Central memory CD8-positive, alpha-beta T cell (primary cell): ENCODE measurements at places on chromosomes 16 and 17.

- DNase-seq: no peak
These were observed 49.8 kb downstream of the COTL1 start for GRCh38 chr16:84568066-84568465.

DNA sequence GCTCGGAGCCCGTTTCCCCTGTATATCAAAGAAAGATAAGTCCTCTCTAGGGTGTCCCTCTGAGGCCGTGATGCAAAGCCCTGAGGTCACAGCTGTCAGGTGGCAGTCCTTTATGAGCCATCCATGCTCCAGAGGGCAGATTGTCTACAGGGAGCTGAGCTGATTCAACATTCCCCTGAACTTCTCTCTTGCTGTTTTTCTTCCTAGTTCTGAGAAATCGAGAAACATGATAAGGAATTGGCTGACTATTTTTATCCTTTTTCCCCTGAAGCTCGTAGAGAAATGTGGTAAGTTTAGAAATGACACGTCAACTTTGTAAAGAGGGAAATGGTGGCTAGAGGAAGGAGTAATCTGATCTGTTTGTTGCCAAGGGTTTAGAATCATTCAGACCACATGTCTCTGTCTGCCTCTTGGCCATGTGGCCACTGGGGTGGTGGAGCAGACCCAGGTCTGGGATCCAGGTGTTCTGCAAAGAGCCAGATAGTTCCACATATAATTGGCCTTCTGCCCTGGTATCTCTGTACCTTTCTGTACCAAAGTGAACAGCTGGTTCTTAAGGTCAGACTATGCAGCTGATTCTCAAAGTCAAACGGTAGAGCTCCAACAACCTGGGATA is 3.5 kb downstream of the CTNS start:
- no peak for DNase-seq

DNA sequence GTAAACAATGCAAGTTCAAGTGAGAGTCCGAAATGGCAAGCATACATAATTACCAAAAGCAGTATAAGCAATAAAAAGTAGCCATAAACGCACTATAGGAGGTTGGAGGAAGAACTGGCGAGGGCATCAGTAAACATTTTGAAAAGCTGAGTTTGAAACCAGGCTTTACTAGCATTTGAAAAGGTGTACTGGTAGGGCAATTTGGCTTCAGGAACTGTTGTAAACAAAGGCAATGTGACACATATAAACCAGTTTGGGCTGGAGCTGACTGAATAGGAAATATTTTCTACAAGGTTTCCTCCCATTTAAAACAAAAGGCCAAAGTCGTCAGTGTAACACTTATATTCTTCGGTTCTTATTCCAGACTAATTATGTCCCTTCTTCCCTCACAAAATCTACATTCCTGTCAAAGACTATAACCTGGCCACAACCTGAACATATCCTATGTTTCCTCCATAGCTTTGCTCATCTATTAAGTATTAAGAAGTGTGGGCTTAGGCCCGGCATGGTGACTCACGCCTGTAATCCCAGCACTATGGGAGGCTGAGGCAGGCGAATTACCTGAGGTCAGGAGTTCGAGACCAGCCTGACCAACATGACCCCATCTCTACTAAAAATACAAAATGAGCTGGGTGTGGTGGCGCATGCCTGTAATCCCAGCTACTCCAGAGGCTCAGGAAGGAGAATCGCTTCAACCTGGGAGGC is 7.8 kb downstream of the CBX1 start:
- no peak for DNase-seq

GRCh38 chr16:57637020-57637419 is 8.6 kb downstream of the ADGRG1 start:
- DNase-seq: no peak

DNA sequence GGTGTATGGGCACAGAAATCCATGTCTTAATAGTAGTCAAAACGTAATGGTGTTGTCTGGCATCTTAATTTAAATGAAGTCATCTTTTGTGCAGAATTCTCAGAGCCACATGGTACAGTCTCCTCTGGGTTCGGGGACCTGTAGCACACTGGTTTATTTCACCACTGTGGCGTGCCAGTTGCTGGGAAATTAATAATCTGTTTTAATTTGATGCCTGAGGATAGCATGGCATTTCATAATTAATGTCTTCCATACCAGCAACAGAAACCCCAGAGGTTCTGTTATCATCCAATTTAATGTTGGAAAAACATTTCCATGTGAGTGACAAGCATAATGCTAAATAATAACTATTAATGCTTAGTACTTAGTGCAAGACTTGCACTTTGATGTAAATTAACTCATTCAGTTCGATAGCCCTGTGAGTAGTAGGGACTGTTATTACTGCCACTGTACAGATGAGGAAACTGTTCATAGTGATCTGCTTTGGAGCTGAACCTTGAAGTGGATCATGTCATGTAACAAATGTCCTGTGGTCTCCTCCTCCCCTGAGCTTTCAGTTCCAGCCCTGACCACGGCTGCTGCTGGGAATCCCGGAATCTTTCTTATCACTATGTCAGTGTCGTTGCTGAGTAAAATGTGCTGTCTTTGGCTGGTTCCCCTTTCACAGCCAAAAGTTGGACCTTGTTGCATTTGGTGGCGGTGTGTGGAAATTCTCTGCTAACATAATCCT is 51.2 kb downstream of the SNX29 start:
- no peak for DNase-seq

DNA sequence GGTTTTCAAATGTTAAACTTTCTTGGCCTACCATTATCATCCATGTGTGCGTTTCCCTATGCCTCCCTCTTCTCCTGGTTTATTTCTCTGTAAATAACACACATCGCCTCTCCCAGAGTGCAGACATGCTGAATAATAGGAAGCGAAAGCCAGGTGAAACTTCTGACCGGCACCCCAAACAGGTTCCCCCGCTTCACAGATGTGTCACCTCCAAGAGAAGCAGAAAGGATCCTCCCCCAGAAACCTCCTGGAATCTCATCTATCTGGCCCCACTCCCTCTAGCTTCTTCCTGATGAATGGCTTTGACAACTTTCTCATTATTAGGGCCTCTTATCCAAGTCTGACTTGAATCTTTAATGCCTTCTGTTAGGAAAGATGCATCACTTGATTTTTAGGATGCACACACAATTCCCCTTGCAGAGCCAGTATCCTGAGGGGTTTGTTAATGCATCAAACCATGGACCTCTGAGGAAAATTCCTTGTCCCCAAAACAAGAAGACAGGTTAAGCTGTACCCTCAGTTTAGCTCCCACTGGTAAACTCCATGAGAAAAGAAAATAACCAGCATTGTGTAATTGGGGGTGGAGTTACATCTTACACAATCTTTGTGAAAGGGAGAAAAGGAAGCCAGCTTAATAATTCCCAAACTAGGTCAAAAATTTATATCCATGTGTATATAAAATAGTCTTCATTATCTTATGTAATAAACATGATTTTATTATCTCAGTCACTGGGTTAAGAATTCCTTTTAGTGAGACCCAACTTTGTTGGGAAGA is 20.1 kb upstream of the HYDIN start:
- no peak for DNase-seq

GRCh38 chr16:2035431-2036199 is 8.9 kb downstream of the NHERF2 start:
- DNase-seq: no peak

- DNase-seq: no peak
These were observed 77.8 kb downstream of the VMP1 start for GRCh38 chr17:59785091-59785799.

GRCh38 chr17:49845321-49845720 is 2.5 kb downstream of the TAC4 start:
- no peak for DNase-seq

- no peak for DNase-seq
These were observed 16.0 kb upstream of the RAI1 start for GRCh38 chr17:17665255-17665654.

GRCh38 chr17:48003417-48004151 is 32.7 kb downstream of the CDK5RAP3 start:
- no peak for DNase-seq

- peak; percentile 48 for DNase-seq
These were observed 487 bp downstream of the CREBBP start for GRCh38 chr16:3879887-3880564.

DNA sequence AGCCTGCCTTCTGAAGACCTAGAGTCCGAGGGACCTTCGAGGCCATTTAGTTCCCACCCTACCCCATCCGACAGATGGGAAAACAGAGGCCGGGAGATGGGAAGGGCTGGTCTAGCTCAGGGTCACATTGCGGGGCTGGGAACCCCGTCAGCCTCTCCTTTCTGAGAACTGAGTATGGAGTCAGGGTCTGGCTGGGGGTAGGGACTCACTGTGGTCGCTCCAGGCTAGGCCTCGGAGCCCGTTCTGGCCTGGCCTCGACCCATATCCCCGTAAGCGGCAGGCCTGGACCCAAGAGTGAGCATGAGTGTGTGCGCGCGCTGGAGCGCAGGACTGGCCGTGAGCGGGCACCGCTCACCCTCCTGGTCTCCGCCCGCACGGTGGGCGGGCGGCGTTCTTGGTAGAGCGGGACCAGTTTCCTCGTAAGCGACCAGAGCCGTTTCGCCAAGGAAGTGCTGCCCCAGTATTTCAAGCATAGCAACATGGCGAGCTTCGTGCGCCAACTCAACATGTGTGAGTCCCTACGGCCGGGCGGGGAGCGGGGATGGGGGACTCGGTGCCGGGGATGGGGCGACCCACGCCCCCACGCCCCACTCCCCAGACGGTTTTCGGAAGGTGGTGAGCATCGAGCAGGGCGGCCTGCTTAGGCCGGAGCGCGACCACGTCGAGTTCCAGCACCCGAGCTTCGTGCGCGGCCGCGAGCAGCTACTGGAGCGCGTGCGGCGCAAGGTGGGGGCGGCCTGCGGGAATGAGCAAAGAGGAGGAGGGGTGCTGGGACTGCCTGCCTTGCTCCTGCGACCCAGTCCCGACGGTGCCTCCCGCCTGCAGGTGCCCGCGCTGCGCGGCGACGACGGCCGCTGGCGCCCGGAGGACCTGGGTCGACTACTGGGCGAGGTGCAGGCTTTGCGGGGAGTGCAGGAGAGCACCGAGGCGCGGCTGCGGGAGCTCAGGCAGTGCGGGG is 855 bp downstream of the HSF4 start:
- no peak for DNase-seq

- no peak for DNase-seq
These were observed 89.5 kb downstream of the MRC2 start for GRCh38 chr17:62716834-62717588.

GRCh38 chr17:30225919-30226553 is 9.5 kb downstream of the SLC6A4 start:
- DNase-seq: no peak

DNA sequence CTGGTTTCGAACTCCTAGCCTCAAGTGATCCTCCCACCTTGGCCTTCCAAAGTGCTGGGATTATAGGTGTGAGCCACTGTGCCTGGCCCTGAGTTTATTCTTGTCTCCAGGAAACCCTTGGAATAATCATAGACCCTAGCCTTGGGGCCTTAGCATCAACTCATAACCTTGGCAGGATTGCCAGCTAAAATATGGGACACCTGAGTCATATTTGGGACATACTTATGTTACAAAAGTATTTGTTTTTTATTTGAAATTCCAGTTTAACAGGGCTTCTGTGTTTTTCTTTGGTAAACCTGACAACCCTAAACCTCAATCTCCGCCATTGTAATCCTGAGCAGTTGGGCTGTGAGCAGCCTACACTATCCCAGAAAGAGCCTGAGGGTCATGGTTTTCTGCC is 28.6 kb upstream of the TNS4 start:
- DNase-seq: no peak

- DNase-seq: no peak
These were observed 20.8 kb downstream of the DCUN1D3 start for GRCh38 chr16:20879175-20880040.
